Brain microvascular endothelial cell (primary cell): ENCODE measurements at places on chromosomes 5 and 9.
A peak's percentile ranks its signal among the peaks of the same experiment; 100 is the strongest.

DNA sequence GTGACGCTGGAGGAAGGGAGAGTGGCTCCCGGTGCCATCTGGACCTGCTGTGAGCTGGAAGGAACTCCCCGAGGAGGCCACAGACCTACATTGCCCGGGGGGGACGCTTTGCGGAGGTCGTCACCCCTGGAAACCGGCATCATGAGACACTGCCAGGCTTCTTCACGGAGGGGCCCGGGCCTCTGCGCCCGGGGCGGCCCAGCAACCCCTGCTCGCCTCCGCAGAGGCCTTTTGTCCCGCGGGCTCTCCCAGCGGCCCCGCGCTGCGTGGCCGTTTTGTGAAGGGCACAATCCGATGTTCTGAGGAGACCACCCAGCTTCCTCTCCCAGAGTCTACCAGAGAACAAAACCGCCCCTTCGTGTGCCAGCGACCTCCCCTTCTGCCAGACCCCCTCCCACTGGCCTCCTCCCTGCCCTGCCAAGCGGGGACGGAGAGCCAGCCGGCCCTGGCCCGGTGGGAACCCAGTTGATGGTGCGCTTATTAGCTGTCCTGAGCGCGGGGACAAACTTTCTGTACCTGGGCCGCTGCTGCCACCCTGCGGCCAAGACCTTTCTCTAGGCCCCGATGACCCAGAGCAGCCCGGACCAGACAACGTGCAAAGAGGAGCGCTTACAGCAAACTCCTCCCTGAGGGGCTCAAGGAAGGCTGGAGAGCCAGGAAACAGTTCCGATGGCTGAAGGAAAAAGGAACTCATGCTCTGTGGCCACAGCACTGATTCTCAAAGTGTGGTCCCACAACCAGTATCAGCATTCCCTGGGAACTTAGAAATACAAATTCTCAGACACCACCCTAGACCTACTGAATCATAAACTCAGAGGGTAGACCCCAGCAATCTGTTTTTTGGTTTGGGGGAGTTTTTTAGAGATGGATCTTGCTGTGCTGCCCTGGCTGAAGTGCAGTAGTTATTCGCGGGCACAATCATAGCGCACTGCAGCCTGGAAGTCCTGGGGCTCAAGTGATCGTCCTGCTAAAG, 86.7 kb downstream of the SLC1A3 start:
- DNase-seq = peak; percentile 66

DNA sequence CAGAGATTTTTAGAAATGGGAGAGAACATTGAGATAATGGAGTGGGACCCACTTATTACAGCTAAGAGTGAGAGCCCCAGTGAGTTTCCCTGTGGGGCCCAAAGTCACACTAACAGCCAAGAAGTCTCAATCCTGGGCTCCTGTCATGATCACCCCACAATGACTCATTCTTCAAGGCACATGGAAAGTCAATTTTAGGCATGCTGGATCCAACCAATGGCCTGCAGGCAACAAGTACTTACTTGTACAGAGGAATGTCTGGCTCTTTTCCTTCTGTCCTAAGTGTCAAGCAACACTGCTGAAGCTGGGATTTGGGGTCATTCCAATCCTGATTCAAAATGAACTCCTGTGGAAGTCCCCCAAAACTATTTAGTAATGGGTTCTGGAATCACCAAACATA, 123.1 kb downstream of the DROSHA start:
- peak; percentile 75 for DNase-seq

GRCh38 chr5:78798673-78799029, 150.1 kb upstream of the LHFPL2 start:
- DNase-seq = no peak

DNA sequence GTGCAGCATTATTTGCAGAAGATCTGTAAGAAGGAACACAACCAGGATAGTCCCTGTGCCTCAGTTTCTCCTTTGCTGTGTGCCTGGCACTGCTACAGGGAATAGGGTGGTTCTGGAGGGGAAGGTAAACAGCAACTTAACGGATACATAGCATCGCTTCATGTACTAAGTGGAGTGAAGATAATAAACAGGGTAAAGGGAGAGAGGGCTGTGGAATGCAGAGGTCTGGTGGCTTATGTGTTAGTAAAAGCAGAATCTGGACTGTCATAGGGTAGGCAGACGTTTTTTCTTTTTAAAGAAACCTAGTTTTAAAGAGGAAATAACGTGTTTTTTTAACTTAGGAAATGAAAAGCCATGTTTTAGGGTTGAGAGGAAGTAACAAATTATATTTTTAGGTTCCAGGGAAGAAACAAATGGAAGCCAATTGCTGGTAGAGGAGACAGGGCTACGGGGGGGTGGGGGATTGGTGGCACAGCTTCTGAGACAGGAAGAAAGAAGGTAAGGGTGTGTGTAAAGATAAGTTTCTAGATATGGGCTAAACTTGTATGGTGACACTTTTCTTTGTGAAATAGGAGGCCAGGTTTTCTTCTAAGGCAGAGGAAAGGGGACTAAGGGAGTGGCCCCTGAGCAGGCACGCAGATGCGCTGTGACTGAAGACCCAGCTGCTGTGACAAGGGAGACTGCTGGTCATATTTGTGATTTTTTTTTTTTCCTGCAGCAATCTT, 1.3 kb downstream of the GNG10 start:
- DNase-seq = no peak

DNA sequence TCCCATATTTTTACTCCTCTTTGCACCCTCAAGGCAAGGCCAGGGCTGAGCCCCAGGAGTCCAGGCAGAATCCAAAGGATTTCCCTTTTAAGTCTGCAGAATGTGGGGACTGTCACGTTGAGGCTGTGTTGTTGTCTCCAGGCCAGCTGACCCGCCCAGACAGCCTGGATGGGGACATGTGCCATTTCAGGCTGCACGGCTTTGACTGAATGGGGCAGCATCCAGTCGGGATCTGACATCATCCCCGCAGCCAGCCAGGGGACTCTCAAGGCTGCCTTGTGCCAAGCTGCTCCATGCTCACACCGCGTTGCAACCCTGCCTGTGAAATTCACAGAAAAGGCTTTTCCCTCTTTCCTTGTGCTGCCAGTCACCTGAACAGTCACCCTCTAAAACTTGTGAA, 2.2 kb upstream of the ZNF366 start:
- no peak for DNase-seq

GRCh38 chr5:131812371-131813160, 15.7 kb upstream of the FNIP1 start:
- DNase-seq = no peak

GRCh38 chr5:160023007-160023907, 14.3 kb downstream of the TTC1 start:
- no peak for DNase-seq

DNA sequence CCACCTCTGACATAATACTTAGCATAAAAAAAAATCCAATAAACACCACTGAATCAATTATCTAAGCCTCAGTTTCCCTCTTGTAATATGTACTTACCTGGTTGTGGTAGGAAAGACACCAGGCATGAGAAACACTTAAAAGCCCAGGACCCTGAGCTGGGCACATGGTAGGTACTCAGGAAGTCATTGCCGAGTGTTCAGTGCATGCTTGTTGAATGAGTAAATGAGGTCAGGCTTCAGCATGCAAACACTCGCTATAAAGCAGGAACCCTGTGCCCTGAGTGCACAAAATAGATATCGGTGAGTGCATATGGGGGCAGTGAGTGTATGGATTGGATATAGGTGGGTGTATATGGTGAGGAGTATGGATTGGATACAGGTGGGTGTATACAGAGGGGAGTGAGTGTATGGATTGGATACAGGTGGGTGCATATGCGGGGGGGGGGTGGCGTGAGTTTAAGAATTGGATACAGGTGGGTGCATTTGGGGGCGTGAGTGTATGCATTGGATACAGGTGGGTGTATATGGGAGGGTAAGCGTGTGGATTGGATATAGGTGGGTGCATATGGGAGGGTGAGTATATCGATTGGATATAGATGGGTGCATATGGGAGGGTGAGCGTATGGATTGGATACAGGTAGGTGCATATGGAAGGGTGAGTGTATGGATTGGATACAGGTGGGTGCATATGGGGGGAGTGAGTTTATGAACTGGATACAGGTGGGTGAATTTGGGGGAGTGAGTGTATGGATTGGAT, 194.3 kb upstream of the MSX2 start:
- no peak for DNase-seq

GRCh38 chr5:35171078-35171477, 59.2 kb downstream of the PRLR start:
- no peak for DNase-seq

DNA sequence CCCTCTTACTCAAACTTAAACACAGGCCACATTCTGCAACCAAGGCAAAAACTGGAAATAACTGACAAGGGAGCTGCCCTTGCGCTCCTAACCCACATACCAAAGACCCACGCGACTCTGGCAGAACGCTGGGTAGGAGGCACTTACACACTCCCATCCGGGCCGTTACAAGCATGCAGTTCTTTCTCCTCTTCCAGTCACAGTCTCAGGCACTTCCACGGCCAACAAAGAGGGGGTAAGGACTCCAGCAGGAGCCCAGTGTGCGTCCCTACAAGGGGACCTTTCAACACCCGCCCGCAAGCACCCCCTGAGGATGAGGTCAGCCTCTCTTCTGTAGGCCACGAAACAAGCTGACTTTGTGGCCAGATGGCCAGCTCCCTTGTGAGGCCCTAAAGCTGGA, 57.4 kb downstream of the SERINC5 start:
- DNase-seq = no peak

DNA sequence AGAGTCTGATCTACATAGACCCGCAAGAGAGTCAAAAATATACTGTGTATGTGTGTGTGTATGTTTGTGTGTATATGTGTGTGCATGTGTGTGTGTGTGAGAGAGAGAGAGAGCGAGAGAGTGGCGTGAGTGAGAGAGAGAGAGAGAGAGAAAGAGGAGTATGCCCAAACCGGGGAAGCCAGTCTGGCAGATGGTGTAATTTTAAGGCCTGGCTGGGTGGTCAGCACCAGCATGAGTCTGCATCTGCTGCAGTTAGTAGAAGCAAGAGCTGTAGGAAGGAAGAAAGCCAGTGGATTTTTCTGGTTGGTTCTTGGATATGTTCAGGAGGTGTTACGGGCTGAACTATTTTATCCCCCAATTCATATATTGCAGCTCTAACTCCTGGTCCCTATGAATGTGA, 75.2 kb downstream of the ACTBL2 start:
- DNase-seq = no peak

DNA sequence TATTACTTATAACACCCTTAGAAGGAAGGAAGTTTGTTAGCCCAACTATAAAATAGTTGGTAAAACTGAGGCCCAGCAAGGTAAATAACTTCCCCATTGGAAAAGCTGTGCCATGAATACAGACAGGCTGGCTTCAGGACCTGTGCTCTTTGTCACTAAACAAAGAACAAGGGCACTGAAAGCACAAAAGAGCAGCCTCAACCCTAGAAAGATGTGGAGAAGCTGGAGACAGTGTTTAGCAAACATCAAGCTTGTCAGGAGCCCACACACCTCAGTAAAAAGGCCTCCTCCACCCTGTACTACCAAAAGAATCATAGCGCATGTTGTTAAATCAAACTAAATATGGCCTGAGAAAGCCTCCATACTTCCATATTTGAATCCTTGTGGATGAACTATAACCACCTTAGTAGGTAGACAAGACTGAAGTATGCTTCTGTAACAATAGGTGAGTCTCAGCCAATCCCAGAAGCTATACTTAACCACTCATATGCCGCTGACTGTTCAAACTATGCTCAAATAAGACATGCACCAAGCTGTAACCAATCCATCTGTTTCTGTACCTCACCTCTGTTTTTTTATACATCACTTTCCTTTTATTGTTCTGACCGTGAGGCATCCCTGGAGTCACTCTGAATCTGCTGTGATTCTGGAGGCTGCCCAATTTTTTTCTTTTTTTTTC, 18.4 kb upstream of the SCGB3A2 start:
- DNase-seq = no peak

DNA sequence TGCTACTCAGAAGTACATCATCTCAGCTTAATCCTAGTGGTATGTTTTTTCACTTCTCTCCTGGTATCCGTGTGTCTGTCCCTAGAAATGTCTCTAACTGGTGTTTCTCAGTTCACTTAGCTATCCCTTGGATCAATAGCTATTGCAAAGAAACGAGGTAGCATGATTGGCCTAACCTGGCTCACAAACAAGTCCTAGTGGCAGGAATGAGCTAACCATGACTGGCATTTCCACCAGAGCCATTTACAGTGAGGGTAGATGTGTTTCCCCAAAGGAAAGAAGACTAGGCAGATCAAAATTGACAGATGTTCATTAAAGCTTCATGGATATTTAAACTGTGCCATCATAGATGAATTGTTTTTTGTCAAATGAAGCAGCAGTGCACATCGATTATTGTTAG, 82.5 kb downstream of the PALM2AKAP2 start:
- DNase-seq = no peak

GRCh38 chr9:129828051-129828450, 4.1 kb upstream of the TOR1A start:
- no peak for DNase-seq

DNA sequence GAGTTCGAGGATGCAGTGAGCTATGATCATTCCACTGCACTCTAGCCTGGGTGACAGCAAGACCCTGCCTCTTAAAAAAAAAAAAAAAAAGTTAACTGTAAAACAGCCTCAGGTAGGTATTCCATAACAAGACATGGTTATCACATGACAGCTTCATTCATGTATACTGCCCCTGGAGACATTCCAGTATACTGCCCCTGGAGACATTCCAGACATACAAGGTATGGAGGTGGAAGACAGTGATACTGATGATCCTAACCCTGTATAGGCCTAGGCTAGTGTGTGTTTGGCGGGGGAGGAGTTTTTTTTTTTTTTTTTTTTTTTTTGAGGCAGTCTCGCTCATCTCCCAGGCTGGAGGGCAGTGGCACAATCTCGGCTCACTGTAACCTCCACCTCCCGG, 105.5 kb downstream of the RICTOR start:
- DNase-seq = no peak

- no peak for DNase-seq
These were observed 9.8 kb upstream of the CTSL start for GRCh38 chr9:87716141-87716540.

- DNase-seq = no peak
These were observed 227.0 kb downstream of the PDE4D start for GRCh38 chr5:59666440-59667068.

- no peak for DNase-seq
These were observed 654.6 kb downstream of the MTRR start for GRCh38 chr5:8523501-8523900.

- no peak for DNase-seq
These were observed 150.4 kb downstream of the GABRB2 start for GRCh38 chr5:161396171-161396570.

GRCh38 chr5:165130656-165131055, 1625.2 kb downstream of the MAT2B start:
- DNase-seq = no peak

GRCh38 chr5:67004730-67005350, 191.8 kb downstream of the CD180 start:
- DNase-seq = no peak

DNA sequence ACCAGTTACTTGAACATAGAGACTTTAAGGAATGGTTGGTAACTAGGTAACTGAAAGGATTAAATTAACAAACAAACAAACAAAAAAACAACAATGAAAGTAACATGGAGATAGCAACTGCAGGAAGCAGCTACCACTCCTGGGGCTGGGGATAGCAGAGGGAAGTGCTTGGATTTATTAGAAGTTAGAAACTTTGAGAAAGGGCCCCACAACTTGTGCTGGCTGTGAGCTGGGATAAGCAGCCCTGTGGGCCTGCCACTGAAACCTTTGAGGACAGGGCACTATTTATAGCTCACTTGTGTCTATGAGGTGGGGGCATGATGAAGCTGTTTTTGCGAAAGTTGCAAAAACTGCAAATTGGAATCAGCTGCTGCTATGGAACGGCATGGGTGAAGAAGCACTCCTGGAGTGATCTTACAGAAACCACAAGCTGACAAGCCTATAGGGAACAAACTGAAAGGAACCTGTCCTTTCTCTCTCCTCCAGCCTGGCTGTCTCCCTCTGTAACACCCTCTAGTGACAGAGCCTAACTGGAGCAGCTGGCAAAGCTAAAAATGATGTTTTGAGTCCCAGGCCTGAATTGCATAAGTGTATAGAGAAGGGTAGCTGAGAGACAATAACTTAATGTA, 91.4 kb upstream of the RANBP6 start:
- peak; percentile 12 for DNase-seq
